AG10803 (cell line): ENCODE measurements at places on chromosomes 2 and 18.
A peak's percentile ranks its signal among the peaks of the same experiment; 100 is the strongest.

GRCh38 chr2:144097440-144098225 lies 422.3 kb downstream of the ZEB2 start:
- no peak for DNase-seq

DNA sequence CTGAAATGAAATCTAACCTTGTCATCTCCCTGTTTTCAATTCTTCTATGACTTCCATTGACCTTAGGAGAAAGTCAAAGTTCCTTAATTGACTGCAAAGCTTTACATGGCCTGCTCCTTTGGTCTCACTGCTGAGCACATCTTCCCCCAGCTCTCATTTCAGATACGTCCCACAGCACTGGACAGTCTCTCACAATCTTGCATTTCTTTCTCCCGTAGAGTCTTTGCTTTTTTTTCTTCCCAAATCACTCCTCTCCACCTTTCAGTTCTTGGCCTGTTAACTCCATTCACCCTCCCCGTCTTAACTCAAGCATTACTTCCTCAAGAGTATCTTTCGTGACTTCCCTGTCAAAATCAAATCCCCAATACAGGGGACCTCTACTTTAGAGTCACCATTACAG lies 67.2 kb downstream of the DDX1 start:
- no peak for DNase-seq

GRCh38 chr2:23867449-23867848 lies 59.5 kb downstream of the ATAD2B start:
- DNase-seq, result no peak

DNA sequence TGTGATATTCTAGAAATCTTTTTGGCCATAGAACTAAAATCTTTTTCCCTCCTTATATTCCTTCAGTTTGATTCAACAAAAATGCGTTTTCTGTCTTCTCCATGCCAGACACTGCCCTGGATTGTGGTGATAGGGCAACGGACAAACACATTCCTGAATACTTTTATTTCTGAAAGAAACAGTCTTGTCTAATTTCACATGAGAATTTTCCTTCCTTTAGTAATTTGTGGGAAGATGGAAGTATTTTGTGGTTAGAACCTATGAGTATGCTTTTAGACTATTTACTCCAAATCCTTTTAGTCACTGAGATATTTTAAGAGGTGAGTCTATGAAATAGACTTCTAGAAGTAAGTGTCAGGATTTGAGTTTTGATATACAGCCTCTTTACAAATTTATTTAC lies 49.6 kb downstream of the COL5A2 start:
- peak; percentile 95 for DNase-seq

GRCh38 chr2:5846881-5847280 lies 154.7 kb downstream of the SOX11 start:
- DNase-seq, result peak; percentile 13

DNA sequence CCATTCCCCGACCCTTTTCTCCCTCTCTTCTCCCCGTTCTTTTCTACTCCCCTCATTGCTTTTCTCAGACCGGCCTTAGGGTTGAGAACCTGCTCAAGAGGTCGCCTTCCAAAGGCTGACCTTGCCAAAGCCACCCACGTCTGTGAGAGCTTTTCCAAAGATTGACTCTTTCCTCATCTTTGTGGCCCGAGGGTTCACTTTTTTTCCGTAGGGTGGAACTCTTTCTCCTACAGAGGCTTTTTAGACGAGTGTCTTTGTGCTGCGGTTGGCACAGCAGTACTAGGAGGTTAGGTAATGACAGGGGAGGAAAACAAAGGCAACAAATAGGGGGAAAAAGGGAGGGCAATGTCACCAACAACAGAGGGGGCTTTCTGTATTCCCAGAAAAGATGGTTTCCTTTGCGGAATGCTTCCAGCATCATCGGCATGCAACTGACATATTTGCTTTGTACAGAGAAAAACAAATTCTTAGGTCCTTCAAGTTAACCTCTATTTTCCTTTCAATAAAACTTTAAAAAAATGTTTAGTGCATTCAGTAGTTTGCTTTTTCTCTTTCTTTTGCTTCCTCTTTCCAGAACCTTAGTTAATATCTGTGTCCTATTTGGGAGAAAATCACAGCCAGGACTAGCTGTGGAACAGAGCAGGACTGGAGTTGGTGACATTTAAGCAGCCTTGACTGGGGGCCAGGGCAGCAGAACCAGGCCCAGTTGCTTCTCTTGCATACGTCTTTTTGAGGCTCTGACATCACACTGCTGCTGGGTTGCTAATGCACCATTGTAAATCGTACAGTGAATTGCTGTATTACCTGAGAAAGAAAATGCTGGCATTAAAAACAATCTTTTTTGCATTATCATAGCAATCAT lies 188.1 kb upstream of the FANCL start:
- no peak for DNase-seq

GRCh38 chr2:122221665-122222064 lies 466.2 kb downstream of the TSN start:
- no peak for DNase-seq

- DNase-seq, result no peak
Observed at GRCh38 chr2:62192811-62193210, 3.1 kb upstream of the B3GNT2 start.

- no peak for DNase-seq
Observed at GRCh38 chr2:44614940-44615339, 253.2 kb downstream of the CAMKMT start.

DNA sequence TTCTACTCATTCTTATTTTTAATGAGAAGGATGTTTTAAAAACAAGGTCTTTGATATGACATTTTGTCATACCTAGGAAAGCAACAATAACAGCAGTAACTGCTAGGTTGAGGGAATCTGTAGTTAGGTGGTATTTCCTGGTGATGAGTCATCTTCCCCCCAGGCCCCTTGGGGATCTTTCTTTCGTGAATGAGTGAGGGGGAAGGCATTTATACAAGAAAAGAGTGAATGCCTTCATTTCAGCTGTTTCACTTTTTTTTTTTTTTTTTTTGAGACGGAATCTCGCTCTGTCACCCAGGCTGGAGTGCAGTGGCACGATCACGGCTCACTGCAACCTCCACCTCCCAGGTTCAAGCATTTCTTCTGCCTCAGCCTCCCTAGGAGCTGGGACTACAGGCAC lies 108.6 kb downstream of the MAP4K4 start:
- peak; percentile 72 for DNase-seq

- DNase-seq, result no peak
Observed at GRCh38 chr2:84187258-84187657, 271.8 kb downstream of the SUCLG1 start.

DNA sequence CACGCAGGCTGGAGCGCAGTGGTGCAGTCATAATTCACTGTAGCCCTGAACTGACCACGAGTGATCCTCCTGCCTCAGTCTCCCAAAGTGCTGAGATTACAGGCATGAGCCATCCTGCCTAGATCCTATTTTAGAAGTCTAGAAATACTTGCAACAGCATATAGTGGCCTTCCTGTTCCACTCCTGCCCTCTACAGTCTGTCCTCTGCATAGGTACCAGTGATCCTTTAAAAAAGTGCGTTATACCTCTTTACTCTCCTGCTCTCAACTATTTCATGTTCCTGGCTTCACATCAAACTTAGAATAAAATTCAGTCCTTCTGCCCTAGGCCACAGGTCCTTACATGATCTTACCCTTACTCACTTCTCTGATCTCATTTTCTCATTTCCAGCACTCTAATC lies 6.0 kb downstream of the COMMD1 start:
- DNase-seq, result no peak

DNA sequence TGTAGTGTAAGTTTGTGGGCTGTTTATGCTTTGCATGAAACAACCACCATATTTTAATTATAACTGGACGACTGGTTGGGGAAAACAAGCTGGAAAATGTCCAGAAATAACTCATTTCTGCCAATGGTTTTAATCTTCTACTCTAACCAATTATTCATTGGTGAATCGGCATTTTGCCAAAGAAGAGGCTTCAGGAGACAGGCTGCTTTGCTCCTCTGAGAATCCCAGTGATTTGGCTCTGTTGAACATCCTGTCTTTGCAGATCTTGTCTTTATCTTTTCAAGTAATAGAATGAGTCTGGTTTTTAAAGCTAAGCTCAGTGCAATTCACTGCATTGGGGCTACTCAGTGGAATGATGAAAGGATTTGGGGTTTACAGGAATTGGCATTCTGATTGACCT lies 109.6 kb downstream of the APOB start:
- peak; percentile 11 for DNase-seq

- no peak for DNase-seq
Observed at GRCh38 chr2:197293252-197294007, 17.1 kb downstream of the ANKRD44 start.

- peak; percentile 67 for DNase-seq
Observed at GRCh38 chr2:138035608-138036217, 71.4 kb downstream of the HNMT start.

GRCh38 chr18:79953971-79954651 lies 2.7 kb upstream of the SLC66A2 start:
- no peak for DNase-seq

DNA sequence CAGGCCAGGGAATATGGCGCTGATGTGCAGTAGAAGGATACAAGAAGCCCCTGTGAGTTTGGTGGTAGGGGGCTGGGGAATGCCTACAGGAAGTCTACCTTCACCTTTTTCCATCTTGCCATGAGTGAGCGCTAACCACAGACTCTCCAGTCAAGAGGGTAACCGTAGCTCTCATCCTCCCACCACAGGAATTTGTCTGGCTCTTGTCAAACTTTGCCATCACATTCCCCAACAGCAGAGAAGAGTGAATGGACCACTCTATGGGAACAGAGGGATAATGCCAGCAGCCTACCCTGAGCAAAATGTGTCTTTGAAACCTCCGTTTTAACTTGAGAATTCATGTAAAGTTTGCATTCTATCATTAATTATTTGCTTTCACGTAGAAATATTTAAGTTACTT lies 168.3 kb downstream of the NRP2 start:
- no peak for DNase-seq

DNA sequence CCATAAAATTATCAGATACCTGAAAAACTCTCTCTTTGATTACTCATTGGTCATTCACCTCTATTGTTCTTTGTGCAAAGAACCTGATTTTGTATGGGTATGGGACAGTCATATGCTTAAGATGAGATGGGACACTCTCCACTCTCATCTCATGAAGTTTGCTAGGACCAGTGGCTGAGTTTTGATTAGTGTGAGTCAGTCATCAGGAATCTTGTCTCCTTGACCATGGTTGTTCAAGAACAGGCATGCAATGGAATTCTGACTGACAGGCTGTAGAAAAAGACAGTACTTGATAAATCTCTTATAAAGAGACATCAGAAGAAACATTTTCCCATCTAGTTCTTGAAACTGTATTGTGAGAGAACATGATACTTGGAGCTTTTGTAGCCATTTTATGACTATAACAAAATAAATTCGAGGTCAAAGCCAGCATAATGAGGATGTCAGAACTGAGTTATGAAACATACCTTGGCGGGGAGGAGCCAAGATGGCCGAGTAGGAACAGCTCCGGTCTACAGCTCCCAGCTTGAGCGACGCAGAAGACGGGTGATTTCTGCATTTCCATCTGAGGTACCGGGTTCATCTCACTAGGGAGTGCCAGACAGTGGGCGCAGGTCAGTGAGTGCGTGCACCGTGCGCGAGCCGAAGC lies 367.0 kb downstream of the NR4A2 start:
- no peak for DNase-seq

- peak; percentile 79 for DNase-seq
Observed at GRCh38 chr2:46827274-46828134, 88.1 kb downstream of the MCFD2 start.

GRCh38 chr2:206225435-206226232 lies 48.8 kb upstream of the ZDBF2 start:
- no peak for DNase-seq

DNA sequence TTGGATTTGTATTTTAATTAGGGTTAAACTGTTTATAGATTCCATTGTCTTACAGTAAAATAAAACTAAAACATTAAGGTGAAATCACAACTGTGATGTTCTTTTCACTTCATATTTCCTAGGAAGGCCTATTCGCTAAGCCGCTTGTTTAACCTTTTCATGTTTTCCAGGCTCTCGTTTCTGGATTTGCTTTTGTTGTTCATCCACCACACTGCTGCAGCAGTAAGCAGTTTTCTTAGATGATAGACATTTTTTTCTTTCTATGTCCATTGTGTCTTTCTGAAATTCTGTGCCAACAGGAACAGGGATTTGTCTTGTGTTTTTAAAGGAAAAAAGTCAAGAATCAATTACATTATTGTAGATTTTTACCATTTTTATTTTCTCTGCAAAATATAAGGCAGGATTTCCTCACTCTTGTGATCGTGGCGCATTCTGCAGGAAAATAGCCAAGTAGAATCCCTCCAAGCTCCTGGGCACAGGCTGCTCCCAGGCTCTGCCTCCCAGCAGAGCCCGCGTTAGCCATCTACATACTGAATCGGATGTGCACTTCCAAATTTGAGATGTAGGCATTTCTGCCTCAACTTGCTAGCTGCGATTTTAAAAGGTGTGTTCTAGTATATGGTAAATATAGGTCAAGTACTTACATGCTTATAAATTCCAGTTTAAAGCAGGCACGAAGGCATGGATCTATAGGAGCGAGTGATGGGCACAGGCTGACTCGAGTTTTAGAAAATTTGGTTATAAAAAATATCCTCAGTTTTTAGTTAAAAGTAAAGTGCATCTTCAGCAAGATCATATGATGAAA lies 10.2 kb downstream of the TSHZ1 start:
- no peak for DNase-seq

- no peak for DNase-seq
Observed at GRCh38 chr18:58418361-58418760, 210.5 kb downstream of the ALPK2 start.

- DNase-seq, result no peak
Observed at GRCh38 chr18:33010149-33010548, 237.3 kb upstream of the KLHL14 start.

GRCh38 chr2:190117305-190117704 lies 54.8 kb upstream of the MSTN start:
- no peak for DNase-seq

DNA sequence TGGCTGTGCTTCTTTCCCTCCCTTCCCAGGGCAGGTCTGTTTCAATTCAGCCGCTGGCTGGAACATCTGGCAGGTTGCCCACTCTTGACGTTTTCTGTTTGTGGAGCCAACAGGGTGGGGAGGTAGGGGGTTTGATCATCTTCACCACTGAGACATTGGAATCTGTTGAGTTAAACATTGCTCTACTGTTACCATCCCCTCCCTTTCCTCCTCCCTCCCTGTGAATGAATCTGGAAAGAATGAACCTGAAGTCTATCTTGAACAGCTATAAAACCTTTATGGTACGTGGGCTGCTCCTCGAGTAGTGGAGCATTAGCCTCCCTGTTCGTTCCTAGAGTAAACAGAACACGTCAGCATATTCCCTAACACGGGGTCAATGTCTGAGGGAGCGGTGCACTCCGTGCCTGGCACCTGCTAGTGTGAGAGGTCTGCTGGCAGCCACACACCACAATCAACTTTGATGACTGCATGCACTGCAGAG lies 249.9 kb upstream of the RBBP8 start:
- DNase-seq, result peak; percentile 54
